ENCODE measurements at places on chromosomes 12 and 14. TPM values are rescaled to one million over a fixed set of nuclear protein-coding genes. Genes with fewer than 3 reads are reported as not detected.
A peak's percentile ranks its signal among the peaks of the same experiment; 100 is the strongest.

The GPR132 gene
- 3.7 TPM for total RNA-seq

The AKAP6 gene
- 40.1 TPM for total RNA-seq

The CMA1 gene
- total RNA-seq: 0.29 TPM

The ASB2 gene
- total RNA-seq: 28.0 TPM

The NTS gene
- 0.17 TPM for total RNA-seq

The ESR2 gene
- total RNA-seq: 0.26 TPM

The STON2 gene
- 41.3 TPM for total RNA-seq

The TPPP2 gene
- total RNA-seq: 0.81 TPM

The GLT8D2 gene
- total RNA-seq: 17.9 TPM

The GTF2H3 gene
- total RNA-seq: 18.2 TPM

The ETV6 gene
- total RNA-seq: 54.5 TPM

The ANKRD33 gene
- total RNA-seq: not detected

The PRICKLE1 gene
- total RNA-seq: 32.8 TPM

The GLIPR1L1 gene
- total RNA-seq: not detected

The LRP1-AS gene
- total RNA-seq: not detected

The NTN4 gene
- total RNA-seq: 35.1 TPM

The ATL1 gene
- total RNA-seq: 7.2 TPM

- peak; percentile 39 for DNase-seq
Measured at GRCh38 chr14:78598046-78598920, 428.1 kb downstream of the NRXN3 start.

DNA sequence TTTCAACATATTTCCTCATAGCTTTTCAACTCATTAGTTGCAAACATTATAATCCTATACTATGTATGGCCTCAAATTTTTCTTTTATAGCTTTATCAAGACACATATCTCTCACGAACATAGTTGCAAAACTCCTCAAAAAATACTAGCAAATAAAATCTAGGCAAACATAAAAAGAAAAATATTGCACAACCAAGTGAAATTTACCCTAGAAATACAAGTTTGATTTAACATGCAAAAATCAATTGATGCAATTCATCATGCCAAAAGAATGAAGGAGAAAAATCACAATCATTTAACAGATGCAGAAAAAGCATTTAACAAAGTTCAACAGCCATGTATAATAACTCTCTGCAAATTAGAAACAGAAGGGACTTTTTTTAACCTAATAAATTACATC lies 33.3 kb upstream of the KCNH5 start:
- no peak for DNase-seq

- no peak for DNase-seq
Measured at GRCh38 chr14:63470962-63471793, 72.0 kb downstream of the PPP2R5E start.

GRCh38 chr12:39319180-39319579 lies 123.7 kb downstream of the KIF21A start:
- no peak for DNase-seq

DNA sequence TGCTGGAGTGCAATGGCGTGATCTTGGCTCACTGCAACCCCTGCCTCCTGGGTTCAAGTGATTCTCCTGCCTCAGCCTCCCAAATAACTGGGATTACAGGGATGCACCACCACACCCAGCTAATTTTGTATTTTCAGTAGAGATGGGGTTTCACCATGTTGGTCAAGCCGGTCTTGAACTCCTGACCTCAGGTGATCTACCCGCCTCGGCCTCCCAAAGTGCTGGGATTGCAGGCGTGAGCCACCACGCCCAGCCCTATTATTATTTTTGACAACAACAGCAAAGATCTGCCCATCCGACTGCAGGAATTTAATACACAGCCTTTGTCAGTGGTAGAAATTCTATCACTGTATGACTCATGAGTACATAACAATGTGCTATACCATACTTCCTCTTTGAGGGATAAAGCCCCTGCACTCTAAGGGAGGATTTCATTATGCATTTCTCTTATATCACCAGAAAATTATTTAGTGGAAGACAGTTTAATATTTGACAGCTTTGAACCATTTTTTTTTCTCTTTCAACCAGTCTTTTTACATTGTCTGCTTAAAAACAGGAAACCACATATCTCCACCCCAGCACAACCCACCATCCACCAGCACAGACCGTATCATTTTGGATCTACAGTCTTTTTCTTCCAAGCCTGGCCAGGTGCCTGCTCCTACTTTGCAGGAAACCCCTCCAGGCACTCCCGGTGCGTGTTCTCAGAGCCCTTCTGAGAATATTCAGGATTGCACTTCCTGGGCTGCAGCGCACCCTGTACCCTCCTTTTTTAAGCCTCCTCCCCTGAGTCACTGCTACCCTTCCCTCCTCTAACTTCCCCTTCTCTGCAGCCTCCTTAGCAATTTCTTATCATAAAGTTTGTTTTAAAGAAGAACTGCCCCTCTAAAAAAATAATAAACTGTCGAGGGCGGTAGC lies 594 bp downstream of the ARHGDIB start:
- DNase-seq: no peak

DNA sequence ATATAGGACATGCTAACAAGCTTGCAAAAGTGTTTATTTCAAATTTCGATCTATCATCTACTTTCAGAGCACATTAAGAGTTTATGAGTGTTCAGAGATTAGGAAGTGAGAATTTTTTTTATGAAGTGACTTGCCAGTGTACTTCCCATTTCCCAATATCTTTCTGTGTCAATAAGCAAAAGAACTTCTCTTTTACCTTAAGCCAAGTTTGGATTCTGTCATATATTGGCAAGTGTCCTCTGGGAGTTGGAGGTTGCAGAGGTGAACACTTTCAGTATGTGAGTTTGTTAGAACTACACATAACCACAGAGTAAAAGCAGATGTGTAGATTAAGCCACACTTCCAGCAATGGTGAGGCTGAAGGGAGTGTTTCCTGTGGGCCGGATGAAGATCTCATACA lies 16.6 kb upstream of the KLRF1 start:
- DNase-seq: no peak

DNA sequence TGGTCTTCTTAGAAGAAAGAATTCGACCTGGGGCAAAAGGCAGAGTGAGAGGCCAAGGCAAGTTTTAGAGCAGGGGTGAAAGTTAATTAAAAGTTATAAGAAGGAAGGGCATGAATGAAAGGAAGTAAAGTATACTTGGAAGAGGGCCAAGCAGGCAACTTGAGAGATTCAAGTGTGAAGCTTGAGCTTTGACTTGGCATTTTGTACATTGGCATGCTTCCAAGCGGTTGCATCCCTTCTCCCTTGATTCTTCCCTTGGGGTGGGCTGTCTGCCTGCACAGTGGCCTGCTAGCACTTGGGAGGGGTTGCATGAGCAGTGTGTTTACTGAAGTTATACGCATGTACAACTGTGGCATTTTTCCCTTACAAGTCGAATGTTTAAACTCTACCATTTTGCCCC lies 74.8 kb upstream of the MGAT4C start:
- no peak for DNase-seq

- peak; percentile 61 for DNase-seq
Measured at GRCh38 chr12:69688471-69689427, 10.4 kb downstream of the BEST3 start.

GRCh38 chr14:89500303-89500702 lies 83.3 kb upstream of the FOXN3 start:
- no peak for DNase-seq

DNA sequence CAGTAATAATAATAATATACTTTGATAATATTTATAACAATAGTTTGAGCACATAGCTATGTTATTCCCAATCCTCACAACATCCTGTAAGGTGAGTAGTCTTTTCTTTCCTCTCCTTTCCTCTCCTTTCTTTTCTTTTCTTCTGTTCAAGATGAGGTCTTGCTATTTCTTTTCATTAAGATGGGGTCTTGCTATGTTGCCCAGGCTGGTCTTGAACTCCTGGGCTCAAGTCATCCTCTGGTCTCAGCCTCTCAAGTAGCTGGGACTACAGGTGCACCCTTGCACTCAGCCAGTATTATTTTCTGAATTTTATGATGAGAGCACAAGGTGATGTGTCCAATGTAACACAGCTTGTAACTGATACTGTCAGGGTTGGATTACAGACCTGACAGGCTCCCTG lies 134.6 kb downstream of the OTOGL start:
- DNase-seq: no peak

- DNase-seq: no peak
Measured at GRCh38 chr14:30114051-30114450, 186.4 kb upstream of the PRKD1 start.

DNA sequence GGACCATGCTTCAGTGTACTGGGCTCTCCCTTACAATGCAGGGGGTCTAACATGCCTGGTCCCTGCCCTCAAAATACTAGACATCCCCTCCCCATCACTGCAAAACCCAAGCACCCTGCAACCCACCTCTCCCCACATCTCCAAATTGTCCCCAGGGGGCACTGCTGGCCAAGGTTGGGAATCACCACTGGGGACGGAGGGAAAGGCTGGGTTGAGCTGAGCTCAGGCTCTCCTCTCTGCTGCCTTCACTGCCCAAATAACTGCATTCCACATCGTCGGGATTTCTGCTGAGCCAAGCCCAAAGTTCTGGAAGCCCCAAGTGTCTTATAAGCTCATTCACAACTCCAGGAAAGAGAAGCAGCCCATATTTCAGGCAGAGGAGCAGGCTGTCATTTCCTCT lies 69.6 kb downstream of the NT5DC3 start:
- DNase-seq: peak; percentile 34

DNA sequence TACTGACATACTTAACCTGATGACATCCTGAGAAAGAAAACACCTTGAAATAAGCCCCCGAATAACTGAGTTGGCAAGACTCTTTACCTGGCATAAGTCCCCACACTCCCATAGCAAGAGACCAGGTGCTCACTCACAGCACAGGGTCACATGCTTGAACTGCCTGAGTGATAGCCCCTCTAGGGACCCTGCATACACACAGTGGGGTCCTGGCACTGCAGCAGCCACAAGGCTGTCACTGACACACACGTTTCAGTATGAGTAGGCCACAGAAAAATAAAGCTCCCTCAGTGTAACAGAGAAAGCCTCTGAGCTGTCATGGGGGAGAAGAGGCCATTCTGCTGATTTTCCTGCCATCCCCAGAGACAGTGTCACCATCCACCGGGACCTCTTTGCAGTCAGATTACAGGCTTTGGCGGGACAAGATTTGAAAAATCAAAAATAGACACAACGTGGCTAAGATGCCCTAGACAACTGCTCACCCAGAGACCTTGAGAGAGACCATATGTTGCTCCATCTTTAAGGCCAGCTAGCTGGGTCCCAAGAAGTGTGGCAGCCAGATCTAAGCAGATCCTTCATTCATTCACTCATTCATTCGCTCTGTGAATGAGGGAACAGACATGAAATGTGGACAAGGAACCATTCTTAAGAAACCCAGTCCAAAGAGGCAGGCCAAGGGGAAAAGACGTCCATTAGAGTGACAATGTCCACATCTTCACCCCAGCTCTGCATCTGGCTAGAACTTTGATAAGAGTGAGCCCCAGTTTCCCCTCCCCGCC lies 1.6 kb downstream of the SCARB1 start:
- no peak for DNase-seq

- DNase-seq: no peak
Measured at GRCh38 chr12:119998471-119999245, 9.6 kb downstream of the BICDL1 start.

DNA sequence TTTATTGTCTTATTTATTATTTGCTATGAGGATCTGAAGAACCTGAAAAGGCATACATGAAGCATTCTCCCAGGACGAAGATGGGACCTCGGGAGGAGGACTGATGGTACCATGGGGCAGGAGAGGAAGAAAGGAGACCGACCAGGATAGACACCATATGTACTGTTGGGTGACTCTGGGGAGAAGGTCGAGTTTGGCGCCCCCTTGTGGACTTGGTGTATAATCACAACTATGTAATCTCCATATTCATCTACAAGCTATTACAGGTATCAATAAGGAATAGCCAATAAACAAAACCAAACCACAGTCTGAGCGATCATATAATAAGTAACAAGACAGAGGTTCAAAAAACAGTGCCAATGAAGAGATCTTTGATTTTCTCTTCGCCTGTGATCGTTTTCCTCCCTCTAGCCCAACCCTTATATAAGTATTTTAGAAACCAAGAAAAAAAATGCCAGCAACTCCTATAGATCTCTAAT lies 139.1 kb downstream of the SPTSSA start:
- peak; percentile 35 for DNase-seq

DNA sequence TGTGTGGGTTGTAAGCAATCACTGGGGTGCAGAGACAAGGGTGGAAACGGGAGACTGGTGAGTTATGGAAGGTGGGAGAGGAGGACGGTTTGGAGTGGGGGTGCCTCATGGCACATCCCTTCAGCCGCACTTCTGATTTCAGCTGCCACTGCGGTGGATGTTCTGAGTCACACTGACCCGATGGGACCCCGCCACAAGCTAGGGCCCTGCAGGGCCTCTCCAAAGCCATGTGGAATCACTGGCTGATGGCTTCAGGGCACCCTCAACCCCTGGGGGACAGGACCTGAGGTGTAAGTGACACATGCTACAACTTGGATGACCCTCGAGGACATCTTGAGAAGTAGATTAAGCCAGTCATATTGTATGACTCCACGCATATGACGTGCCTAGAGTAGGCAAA lies 53.7 kb downstream of the GPR68 start:
- DNase-seq: no peak

- DNase-seq: no peak
Measured at GRCh38 chr14:68374682-68375081, 418.2 kb downstream of the ZFP36L1 start.

All from mucosa of gallbladder (tissue), 1 donor.